HCEC 1CT (cell line): ENCODE measurements at places on chromosomes 4 and X.

GRCh38 chrX:22795671-22796070 lies 204.1 kb upstream of the DDX53 start:
- no peak for DNase-seq

DNA sequence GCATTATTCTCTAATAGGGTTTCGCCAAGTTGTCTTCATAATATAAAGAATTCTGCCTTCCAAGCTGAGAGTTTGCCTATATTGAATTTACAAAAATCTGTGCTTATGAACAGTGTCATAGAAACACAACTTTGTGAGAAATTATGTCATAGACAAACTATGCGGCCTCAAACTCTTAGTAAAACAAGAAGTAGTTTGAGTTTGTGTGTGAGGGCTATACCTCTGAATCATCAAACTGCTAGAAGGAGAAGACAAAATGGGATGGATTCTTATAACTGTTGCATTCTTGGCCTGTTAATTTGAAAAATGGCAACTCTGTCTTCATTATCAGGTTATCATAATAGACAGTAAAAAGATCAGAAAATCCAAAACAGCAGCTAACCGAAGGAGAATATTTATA lies 46.1 kb upstream of the NAP1L5 start:
- peak; percentile 46 for DNase-seq

DNA sequence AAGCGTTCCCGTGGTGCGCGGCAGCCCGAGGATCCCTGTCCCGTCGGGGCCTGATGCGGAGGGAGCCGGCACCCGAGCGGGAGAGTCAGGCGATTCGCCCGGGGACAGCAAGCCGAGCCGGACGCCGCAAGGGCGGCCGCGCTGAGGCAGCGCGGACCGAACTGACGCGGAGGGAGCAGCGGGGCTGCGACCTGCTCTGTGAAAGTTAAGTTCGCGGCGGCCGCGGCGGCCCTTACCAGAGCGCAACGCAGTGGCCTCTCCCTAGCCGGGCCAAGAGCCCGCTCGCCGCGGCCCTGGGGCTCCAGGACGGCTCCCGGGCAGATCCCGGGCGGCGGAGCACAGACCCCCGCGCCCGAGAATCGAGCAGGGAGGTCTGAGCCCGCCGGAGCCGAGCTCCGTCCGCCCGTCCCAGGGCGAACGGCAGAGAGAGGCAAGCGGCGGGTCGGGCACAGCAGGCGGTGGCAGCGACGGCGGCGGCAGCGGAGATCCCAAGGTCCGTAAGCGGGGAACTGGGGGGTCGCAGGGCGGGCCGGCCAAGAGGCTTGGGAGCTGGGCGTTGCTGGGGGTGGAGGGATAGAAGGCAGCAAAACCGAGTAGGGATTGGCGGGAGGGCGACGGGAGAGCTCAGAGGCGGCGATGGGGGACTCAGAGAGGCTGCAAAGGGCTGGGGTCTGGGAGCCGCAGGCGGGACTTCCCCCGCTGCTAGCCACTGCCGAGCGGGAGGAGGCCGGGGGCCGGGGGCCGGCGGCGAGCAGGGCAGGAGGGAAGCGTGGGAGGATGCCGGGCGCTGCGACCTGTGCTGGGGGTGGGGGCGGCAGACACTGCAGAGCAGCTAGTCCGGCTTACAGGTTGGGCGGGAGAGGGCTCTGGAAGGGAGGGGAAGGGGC lies 1.0 kb downstream of the GPR50 start:
- DNase-seq, result no peak

DNA sequence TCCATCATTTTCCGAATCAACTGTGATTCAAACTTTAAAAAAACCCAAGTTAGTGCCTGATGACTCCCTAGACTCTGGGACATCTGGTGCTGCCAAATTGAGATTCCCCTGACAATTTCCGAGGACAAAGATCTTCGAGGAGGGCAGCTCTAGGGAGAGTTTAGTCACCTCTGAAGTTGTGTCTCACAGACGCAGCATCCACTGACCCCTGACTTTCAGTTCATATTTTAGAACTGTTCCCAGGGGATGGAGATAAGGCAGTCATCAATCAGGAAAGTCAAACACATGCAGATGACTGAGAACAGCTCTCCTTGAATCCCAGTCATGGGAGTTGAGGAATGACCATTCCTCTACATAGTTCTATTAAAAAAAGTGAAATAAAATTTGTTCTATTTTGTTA lies 643.9 kb downstream of the TRIML1 start:
- no peak for DNase-seq

DNA sequence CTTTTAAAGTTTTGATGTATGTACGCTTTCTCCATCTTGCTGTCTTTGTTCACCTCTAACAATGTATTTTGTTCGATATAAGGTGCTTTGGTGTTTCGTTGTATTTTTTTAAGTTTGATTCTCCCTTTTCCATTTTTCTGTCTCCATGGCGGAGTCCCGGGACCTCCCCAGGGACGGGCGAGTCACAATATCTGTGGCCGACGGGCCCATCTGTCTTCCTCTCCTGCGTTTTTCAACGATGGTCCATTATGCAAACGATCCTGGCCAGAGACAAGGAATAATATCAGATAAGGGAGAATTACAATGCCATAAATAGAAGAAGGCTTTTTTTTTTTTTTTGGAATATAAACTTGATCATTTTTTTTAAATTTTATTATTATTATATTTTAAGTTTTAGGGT lies 112.3 kb upstream of the SHOX start:
- no peak for DNase-seq

DNA sequence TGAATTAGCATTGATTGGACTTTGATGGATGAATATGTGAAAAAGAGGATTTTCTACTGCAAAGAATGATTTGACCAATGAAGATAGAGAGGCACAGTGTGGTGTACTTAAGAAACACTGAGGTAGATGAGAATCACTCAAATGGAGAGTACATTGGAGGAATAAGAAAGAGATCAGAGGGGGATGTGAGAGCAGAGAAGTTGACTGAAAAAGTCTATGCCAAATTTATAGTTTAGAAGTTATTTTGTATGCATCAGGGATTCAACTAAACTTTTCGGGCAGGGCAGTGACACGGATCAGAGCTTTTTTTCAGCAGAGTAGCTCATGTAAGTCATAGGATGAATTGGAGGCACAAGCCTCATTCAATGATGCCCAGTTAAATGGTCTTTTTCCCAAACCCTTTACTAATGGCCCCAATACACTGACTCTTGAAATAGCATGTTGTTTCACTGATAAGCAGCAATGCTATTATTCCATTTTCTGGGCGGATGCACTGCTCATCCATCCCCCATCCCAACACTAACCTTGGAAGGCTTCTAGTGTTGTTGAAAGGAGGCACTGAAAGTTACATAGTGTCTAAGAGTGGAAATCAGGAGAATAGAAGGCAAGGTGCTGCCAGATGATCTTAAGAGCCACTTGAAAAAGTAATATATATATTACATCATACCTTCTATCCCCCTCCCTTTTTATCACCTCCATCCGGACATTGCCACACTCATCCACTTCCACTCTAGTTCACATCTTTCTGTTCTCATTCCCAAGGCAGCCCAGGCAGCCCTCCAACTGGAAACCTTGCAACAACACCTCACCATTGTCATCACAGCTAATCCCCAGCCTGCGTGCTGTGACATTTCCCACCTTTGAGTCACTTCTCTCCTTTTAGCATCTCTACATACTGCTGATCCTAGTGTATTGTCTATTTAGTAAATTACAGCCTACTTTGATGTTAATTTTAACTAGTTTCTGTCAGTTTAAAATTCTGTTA lies 46.1 kb downstream of the ARHGAP24 start:
- DNase-seq, result no peak

DNA sequence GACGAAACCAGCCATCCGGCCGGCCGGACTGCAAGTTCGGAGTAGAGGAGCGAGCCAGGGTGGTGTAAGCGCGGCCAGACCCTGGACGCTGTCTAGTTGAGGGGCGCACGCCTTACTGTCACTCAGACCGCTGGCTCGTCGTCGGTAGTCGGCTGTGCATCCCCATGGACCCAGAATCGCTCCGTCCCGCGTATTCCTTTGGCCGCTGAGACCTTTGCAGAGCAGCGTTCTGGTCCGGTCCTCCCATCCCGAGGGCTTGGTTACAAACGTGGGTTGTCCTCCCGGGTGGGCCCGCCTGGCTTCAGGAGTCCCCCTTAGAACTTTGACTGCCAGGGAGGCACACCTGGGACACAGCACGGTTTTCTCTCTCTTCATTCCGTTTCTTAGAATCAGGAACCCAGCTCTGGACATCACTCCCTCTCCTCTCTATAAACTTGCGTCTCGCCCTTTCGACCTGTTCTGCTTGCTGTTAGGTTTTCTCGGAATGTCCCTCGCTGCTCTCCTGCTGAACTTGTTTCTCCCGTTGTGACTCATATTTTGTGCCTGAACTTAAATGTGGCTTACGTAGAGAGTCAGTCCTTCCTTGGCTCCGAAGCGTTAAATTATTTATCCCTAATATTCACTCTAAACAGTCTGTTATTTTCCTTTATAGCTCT lies 672 bp downstream of the PGM2 start:
- DNase-seq, result peak; percentile 13
